ENCODE measurements at places on chromosomes 11 and 22.

DNA sequence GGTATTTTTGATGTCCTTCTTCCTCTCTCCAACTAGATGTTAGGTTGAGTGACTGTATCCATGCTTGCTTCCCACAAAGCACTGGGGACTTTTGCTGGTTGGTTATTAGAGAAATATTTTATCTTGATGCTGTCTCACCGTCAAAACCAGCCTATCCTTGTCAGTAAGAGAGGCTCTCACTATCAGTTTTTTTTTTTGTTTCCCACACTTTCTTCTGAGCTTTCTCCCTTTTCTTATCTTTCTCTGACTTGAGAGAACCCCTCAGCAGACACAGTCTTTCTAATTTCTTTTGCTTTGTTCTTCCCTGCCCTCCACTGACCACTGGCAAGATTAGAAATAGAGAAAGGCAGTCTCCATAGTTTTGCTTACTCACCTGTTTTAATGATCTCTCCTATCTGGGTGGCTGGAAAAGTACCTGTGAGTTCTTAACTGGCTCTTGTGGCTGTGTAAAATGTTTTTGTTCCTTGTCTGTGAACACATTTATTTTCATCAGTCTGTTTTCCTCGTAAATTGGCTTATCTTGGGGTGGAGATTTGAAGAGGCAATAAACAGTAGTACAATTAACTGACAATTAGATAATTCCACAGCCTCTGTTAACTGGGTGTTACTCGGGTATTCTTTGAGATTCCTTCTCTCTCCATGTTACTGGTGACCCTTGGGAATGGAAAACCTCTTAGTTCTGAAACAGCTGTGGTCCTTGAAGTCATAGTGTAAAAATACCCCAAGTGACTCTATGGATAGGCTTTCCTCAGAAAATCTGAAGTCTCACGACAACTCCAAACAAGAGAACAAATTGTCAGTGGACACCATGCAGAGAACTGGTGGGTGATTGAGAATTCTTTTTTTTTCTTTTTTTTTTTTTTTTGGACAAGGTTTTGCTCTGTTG, at the start of gene NXPE1:
Gene NXPE1 (minus strand): TSS at position 457 of the 886 bp plus-strand sequence. CDS start 8,680 bp downstream, outside the sequence.
- no peak for DNase-seq

DNA sequence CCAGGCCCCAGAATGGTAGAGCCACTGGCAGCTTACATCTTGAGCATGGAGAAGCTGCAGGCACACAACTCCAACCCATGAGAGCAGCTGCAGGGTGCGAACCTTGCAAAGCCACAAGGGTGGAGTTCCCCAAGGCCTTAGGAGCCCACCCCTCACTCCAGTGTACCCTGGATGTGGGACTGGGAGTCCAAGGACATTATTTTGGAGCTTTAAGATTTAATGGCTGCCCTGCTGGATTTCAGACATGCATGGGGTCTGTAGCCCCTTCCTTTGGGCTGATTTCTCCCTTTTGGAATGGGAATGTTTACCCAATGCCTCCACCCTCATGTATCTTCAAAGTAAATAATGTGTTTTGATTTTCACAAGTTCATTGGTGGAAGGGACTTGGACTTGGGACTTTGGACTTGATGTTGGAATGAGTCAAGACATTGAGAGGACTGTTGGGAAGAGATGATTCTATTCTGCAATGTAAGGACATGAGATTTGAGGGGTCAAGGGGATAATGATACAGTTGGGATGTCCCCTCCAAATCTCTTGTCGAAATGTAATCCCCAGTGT, 1.1 kb upstream of the KRTAP5-7 start:
- no peak for DNase-seq

GRCh38 chr11:72598906-72599305, 75.3 kb downstream of the PDE2A start:
- DNase-seq: no peak

DNA sequence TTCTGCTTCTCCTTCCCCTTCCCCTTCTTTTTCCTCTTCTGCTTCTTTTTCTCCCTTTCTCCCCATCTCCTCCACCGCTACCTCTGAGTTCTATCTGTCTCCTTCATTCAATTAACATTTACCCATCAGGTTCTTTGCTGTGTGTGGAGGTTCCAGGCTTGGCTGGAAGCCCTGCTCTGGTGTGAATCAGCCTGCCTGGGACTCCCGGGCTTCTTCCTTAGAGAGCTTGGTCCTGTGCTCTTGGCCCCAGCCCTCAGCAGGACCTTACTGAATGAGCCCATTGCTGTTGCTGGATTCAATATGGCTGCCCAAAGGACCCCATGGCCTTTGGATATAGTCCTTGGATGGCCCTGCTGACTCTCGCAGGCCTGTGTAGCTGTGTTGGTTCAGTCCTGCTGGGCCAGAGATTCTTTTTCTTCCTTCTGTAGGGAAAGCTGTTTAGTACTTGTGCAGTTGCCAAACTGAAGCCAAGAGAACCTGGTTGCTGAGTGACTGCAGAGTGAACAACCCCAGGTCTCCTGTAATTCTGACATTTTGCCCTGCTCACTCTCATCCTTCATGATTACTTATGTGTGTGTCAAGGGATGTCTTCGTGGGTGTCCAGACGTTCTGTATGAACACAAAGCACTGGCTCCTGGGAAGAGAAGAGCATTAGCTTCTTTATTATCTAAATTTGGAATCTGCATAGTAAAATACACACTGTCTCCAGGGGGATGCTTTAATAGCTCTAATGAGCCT, 81.0 kb upstream of the ZBED5 start:
- no peak for DNase-seq

- no peak for DNase-seq
Measured at GRCh38 chr11:112100462-112100861, 13.8 kb downstream of the SDHD start.

GRCh38 chr11:33016654-33017053, 976 bp downstream of the DEPDC7 start:
- DNase-seq: no peak

DNA sequence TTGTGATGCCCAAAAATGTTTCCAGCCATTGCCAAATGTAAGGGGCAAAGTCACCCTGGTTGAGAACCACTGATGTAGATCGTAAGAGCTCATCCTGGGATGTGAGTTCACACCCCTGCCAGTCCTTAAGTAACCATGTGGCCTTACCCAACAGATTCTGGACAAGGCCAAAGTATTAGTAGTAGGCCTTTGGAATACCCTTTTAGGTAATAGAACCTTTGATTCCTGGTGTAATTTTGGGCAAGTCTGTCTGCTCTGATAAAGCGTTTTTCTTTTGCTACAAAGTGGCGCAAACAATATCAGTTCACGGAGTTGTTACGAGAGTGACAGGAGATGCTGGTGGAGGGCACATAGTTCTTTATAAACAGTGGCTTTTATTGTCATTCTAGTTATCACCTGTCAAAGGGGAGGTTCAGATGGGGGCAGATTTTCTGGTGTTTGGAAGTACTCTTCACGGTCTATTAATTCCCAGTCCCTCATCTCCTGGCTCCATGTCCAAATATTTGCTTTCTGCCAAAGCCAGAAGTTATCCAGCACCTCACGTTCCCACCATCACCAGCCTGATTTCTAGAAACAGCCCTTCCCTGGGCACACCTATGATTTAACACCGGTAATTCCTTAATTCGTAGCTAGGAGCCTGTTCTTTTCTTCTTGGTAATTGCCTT, 73.8 kb upstream of the CRYBB3 start:
- DNase-seq: no peak

GRCh38 chr11:84518631-84519183, 1108.4 kb downstream of the DLG2 start:
- DNase-seq: no peak

DNA sequence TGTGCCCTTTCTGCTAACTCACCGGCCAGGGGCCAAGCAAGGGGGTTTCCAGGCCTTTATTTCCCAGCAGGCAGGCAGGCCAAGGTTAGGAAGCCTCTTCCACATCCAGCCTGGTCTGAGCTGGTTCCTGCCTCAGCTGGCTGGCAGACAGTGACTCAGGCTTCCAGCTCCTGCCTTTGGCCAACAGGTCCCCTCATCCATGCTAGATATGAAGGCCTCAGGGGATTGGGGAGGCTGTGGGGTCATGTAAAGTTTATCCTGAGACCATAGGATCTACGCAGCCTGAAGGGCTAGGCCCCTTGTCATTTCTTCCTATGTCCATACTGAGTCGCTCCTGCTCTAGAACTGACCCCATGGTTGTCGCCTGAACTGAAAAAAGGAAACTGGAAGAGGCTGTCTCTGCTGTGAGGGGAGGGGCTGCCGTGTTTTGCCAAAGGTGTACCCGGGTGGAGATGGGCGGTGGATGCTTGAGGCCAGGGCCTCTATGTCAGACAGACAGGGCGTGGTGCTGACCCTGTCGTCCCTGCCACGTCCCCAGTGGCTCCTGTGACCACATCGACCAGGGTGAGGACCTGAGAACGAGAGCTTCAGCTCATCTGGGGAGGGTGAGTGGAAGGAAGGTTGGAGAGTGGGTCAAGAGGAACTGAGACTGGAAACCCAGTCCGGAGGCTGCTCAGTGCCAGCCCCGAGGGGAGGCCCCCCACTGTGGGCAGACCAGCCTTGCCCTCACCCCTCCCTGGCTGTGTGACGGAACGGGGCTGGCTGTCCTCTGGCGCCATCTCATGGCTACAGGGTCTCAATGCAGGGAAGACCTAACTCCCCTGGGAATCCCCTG, 17.0 kb downstream of the P2RY6 start:
- peak; percentile 83 for DNase-seq

GRCh38 chr22:45975164-45976161, 1.5 kb downstream of the WNT7B start:
- no peak for DNase-seq

GRCh38 chr22:48921411-48921903, 906.2 kb downstream of the BRD1 start:
- no peak for DNase-seq

GRCh38 chr11:134987223-134987768, 575.3 kb upstream of the B3GAT1 start:
- no peak for DNase-seq

GRCh38 chr22:49519117-49519737, 308.4 kb downstream of the BRD1 start:
- no peak for DNase-seq

DNA sequence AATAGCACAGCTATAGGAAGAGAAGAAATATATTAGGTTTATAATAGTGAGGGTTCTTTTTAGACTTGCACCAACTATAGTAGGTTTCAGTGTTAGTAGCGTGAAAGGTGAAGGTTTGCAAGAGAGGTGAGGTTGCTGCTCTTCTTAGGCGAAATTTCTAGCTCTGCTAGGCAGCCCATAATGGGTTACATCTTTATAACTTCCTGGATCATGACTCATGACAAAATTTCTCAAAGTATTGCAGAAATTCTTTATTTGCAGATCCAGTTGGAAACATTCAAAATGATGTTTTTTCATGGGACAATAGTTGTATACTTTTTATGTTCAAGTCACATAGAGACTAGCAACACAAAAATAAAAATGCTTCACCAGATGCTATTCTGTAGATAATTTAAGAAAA, 260.0 kb downstream of the SOX6 start:
- no peak for DNase-seq

- DNase-seq: peak; percentile 82
Measured at GRCh38 chr11:35007277-35007676, 90.9 kb downstream of the PDHX start.

- peak; percentile 84 for DNase-seq
Measured at GRCh38 chr22:37230673-37231405, 13.2 kb downstream of the RAC2 start.

- no peak for DNase-seq
Measured at GRCh38 chr11:78033040-78033439, 10.0 kb upstream of the KCTD14 start.

DNA sequence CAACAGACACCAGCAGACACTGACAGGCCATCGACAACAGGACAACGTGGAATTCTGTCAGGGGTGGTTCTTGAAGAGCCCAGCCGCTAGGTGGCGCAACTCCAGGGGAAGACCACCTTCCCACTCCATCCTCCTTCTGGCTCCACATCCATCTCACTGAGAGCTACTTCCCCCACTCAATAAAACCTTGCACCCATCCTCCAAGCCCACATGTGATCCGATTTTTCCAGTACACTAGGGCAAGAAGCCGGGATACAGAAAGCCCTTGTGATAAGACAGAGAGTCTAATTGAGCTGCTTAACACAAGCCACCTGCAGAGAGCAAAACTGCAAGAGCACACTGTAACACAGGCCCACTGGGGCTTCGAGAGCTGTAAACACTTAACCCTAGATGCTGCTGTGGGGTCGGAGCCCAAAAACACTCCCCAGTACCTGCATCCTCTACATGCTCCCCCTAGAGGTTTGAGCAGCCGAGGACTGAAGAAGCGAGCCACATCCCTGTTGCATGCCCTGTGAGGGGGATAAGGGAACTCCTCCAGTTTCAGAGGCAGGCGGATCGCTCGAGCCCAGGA, 11.5 kb upstream of the RAB39A start:
- peak; percentile 48 for DNase-seq

DNA sequence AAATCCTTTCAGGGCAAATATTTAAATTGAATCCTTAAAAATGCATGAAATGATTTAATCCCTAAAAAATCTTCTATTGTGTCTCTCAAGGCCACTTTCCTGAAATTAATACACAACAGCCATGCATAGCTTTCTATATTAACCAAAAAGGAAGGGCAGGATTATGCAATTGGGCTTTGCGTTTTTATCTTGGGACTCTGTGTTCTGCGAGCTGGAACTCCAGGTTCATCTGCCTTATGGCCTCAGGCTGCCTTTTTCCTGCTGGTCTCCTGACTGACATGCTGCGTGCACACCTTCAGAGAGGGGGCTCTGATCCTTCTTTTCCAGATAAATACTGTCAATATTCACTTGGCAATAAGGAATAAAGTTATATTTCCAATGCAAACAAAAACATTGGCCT, 141.7 kb upstream of the GRIA4 start:
- DNase-seq: no peak

- no peak for DNase-seq
Measured at GRCh38 chr11:33162831-33163230, 1.6 kb upstream of the CSTF3 start.

DNA sequence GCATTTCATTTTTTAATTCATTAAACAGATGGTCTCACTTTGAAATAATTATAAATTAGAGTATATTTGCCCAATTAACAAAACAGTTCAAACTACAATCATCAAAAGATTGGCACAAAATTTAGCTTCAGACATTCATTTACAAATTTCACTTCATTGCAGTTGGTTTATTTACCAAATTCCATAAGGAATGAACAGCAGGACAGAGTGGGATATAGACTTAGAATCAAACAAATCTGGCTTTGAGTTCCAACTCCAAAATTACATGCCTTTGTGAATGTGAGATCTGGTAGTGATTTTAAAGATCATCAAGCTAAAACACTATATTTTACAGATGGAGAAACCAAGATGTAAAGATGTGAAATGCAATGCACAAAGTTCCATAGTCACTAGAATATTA, 310.7 kb upstream of the CNTN5 start:
- no peak for DNase-seq

DNA sequence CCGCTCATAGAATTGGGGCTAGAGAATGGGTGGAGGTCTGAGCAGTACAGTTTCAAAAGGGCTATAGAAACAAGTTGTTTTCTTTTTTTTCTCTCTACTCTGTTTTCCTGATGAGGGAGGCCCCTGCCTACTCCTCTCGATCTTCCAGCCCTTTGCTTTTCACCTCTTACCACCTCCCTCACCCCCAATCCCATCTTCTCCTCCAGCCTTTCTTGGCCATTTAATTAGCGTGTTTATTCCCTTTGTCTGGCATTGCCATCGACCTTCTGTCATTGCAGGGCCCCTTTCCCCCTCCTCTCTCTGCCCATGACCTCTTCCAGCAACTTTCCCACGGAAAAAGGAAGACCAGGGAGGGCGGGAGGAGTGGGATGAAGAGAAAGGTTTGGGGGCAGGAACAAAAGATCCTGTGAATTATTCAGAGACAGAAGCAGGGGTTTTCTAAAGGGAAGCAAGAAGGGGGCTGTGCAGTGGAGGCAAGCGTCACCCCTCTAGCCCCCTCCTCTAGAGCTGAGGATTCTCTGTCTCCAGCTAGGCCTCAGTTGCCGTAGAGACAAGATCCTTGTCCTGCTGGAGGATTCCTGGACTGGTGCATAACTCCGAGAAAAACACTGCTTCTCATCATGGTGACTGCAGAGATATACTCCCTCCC, 12.9 kb downstream of the DTX4 start:
- DNase-seq: no peak

Measured in GM12865 (cell line).